ENCODE measurements at places on chromosomes 5 and 9.

DNA sequence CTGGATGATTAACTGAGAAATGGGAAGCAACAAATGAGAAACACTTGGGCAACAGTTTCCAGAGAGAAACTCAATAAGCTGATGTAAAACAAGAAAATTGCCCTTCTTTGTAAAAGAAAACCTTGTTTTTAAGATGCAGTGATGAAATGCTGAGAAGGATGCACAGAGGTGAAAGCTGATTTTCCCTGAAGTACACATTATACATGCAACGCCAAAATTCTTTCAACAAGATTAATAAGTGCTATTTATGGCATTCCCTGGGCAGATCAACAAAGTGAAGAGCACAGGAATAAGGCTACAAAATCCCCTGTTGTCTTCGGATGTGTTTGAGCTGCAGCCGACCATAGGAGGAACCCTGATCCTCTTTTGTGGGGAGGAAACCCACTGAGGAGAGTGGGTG, 208.0 kb upstream of the ANKH start:
- DNase-seq, result no peak

DNA sequence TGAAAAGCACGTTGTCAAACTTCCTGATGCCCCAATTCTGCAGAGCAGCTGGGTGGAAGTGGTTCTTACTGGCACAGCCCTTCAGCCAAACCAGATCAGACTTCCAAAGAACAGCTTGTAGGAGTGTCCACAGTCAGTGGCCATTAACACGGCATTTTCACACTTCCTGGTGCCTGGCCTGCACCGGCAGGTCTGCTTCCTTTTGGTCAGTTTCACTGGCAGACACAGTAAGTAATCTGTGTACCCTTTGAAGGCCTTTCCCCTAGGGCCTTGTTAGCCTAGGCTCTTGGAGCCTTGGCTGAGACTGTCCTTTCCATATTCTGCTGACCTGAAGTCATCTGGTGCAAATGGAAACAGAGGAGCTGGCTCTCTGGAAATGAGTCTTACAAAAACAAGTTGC, 297.5 kb upstream of the TNC start:
- no peak for DNase-seq

GRCh38 chr5:337563-338130, 16.1 kb downstream of the AHRR start:
- DNase-seq, result peak; percentile 48

DNA sequence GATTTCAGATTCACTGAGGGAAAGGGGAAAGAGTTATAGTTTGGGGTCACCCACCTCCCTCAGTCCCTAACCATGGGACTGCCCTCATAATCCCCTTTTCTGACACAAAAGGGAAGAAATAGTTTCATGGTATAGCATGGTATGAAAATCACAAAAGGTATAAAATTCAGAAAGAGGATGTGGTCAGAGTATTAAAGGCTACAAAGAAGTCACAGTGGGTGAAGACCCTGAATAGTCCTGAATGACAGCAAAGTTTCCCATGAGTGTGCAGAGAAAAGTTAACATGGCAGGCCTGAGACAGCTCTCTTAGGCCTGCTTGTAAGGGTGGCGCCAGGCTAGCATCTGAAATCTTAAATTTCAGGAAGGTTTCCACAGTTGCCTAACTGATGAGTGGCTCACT, 290.6 kb upstream of the ZNF608 start:
- DNase-seq, result no peak

DNA sequence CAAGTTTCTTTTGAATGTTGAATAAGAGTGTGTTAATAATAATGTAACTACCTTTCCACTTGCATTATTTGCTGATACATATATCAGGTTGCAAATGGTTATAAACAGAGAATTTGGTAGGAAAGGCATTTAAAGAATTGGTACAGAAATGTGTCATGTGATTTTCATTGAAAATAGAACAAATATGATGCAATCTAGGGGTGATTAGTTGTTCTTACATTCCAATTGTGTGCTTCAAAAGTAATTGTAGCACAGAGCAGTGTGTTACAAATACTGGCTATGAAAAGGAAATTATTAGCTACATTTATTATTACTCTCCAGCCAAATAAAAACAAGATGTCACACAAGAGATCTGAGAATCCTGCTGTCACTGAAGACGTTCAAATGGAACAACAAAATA, 61.8 kb upstream of the PRDM9 start:
- no peak for DNase-seq

GRCh38 chr5:89421035-89421434, 538.1 kb upstream of the MEF2C start:
- DNase-seq, result peak; percentile 3

DNA sequence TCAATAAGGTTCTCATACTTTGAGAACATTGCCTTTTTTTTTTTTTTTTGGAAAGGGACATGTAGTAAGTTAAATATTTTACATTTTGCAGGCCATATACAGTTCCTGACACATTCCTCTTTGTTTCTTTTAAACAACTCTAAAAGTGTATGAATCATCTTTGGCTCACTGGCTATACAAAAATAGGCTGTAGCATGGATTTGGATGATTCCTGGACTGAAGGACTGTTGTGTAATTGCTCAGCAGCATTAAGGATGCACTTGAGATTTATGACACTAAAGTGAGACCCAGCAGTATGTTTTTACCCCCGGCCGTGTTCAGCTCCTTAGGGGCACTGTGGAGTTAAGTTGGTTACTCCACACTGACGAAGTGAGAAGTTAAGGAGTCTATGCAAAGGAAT, 41.3 kb downstream of the VPS13A start:
- peak; percentile 76 for DNase-seq

DNA sequence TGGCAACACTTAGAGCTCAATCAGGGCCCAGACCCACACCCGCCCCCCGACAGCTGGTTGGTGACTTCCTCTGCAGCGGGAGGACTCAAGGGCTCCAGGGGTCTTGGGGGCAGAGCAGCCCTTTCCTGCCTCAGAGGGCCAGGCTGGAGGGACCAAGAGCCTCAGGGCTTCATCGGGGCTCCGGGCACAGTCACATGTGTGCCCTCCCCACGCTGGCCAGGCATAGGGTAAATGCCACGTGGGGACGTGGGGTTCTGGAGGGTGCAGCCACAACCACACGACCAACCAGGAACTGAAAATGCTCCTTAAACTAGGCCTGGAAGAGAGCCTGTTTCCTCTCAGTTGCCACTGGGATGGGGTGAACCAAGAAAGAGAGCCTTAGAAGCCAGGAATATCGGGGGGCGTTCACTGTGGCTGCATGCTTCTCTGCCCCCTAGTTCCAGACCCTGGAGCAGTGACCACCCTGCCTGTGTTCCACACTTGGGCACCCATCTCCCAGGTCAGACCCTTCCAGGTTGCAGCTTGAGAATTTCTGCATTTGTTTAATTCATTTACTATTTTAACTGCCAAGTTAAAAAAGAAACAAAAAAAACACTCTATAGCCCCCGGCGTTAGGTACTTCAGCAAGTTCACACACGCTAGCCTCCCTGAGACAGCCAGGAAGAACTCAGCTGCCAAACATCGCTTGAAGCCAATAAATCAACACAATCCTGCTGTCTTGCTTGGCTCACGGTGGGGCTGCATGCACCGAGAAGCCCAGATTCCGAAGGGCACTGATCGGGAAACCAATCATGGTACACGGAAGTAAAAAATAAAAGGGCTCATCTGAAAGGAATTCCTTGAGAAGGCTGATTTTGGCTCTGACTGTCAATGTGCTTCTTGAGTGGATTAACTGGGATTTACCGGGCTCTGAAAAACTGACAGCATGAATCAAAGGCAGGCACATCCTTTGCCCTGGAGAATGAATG, 56.1 kb upstream of the PHYKPL start:
- DNase-seq, result no peak

GRCh38 chr5:138936225-138936967, 61.3 kb upstream of the LRRTM2 start:
- DNase-seq, result no peak

GRCh38 chr9:32677931-32678330, 42.5 kb upstream of the TAF1L start:
- DNase-seq, result no peak

- peak; percentile 72 for DNase-seq
Observed at GRCh38 chr9:29475471-29475870, 1902.2 kb upstream of the C9orf72 start.

GRCh38 chr9:88390371-88390990, 2.2 kb downstream of the SPIN1 start:
- peak; percentile 10 for DNase-seq

- DNase-seq, result peak; percentile 71
Observed at GRCh38 chr9:18255158-18255629, 218.8 kb upstream of the ADAMTSL1 start.

DNA sequence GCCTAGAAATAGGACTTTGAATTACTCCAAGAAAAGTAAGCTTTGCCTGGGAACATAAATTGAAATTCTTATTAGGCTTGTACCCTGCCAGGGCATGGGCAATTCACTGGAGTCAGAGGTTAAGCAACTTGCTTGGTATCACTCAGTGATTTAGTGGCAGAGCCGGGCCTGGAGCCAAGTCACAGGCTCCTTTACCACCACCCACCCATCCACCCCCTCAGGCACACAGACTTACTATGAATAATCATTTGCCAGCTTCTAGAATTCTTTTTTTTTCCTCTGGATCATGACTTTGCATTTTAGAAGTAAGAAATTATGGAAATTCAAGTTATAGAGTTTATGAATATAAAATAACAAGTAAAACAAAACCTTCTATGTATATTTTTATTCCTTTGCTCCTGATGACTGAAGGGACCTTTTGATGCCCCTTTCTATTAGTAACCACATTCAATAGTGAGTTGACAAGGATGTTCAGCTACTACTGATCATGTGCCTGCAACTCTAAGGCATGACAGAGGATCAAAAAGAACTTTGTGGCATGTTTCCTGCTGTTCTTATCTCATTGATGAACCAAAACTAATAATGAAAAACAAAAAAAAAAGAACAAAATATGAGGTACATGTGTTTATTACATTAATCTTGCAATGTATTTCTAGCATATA, 614.7 kb downstream of the TLR4 start:
- peak; percentile 20 for DNase-seq

DNA sequence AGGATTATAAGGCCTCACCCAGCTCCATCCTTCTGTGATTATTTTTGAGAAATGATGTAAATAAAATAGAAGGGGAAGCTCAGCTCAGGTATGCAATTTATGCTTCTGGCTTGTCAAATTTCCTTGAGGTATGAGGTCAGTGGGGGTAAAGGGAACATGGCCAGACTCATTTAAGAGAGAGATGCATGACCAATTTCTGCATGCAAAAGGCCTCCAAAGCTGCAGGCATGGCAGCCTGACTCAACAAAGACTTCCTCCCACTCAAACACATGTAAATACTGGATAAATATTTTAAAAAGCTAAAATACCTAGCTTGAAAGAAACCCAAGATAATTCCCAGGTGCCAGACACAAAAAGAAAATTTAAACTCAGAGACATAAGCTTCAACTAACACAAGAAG, 101.4 kb upstream of the SLC1A3 start:
- no peak for DNase-seq

DNA sequence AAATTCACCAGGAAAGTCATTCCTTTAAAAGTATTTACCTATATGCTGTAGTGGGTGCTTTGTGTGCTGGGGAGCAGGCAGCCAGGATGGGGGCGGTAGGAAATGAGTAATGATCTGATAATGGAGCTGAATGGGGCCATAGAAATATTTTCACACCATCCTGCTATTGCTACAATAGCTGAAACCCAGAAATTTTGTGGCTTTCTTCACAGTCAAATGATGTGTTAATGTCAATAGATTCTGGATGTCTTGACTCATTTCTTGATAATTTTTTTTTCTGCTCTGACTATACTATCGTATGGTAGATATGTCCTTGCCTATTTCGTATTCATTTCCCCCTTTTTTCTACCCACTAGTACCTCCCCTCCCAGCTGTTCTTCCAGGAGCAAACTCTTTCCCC, 59.5 kb downstream of the RORB start:
- peak; percentile 47 for DNase-seq

GRCh38 chr5:108028412-108028811, 353.5 kb downstream of the FBXL17 start:
- peak; percentile 22 for DNase-seq

DNA sequence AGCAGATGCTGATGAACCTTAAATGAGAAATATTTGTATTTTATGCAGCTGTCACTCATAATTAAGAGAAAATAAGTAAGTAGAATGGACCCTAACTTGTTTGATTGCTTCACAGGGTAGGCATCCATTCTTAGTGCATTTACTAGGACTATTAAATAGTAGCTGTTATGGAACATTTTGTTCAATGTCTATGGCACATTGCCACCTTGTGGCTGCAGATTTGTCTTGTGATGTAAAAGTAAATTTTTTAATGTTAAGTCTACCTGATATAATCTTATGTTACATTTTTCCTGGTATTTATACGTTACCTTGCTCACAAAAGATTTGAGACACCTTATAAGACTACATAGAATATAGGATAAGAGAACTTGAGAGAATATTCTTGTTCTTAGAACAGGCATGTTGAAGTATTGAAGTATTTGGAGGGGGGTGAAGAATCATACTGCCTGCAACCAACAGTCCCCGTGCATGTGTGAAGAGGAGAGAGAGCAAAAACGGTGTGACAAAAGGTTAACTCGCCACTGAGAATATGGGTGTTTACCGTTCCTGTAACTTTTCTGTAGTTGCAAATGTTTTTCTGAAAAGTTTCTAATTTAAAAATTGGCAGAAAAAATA, 161.1 kb downstream of the MAST4 start:
- DNase-seq, result peak; percentile 56

DNA sequence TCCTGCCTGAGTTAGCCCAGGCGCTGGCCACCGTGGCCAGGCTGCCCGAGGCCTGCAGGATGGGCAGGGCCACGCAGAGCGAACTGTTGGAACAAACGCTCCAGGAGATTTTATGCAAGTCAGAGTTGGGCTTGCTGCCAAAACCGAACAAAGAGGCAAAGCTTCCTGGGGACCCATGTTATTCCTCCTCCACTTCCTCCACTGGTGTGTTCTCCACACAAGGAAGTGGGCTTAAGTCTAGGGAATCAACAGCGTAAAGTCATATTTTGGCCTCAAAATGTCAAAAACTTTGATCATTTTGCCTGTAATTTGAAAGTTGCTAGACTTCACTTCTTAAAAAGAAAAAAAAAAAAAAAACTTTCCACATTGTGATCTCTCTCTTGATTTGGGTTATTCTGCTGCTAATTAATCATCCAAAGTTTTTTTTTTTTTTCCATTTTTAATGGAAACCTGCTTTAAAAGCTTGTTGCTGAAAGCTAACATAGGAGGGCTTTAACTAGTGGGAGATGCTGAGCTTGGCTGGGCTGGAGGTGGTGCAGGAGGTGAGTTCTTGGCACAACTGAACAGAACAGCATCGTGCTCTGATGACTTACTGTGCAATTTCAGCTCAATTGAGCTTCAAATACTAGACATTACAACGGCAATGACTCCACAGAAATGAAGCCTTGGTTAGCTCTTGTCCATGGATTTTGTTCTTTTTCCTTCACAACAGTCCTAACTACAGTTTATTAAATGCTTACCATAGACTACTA, 73.0 kb downstream of the PTPDC1 start:
- DNase-seq, result peak; percentile 75

- no peak for DNase-seq
Observed at GRCh38 chr9:87395804-87396479, 101.7 kb upstream of the DAPK1 start.

DNA sequence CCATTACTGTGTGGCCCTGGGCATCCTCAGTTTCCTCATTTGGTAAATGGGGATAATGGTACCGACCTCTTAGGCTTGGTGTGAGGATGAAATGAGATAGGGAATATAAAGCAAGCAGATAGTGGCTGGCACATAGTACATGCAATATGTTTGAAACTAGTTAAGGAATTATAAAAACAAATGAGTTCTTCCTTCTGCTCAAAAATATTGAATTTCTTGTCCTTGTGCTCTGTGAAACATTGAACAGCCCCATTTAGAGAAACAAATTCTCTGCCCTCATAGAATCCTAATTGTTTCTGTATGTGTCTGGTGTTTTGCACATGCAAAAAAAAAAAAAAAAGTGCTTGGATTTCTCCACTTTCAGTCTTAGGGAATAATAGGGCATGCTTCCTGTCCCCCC, 39.7 kb downstream of the PTCD2 start:
- no peak for DNase-seq

GRCh38 chr5:59467969-59468368, 425.6 kb downstream of the PDE4D start:
- no peak for DNase-seq

Data from amniotic epithelial cell (primary cell).